Activated CD4-positive, CD25-positive, alpha-beta regulatory T cell treated with anti-CD3 and anti-CD28 coated beads, Interleukin-2, amount 50 U/mL, for 24 hours (primary cell): ENCODE measurements at places on chromosomes 1 and 21.

DNA sequence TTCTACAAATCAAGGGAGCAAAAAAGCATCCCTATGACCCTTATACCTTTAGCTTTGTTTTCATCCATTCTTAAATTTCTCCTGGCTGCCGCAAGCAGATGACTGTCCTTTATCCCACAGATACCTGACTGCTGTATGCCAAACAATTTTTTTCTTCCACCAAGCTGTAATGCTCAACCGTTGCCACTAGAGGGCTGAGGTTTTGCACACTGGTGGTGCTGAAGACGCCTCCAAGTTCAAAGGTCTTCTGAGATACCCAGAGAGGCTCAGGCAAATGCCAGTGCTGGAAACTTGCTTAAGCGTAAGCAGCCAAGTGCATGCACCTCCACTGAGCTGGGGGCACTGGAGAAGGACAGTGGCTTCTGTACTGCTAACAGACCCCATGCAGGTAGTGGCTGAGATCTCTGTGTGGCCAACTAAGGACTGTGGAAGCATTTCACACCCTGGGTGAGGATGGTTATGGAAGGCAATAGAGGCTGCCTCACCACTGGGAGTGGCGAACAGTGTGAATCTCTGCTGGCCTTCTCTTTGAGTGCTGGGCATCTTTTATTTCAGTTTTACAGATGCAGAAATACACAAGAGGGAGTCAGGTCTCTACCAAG lies 28.5 kb downstream of the CNIH3 start:
- ATAC-seq: peak; percentile 35

GRCh38 chr21:36589352-36589971 lies 109.5 kb upstream of the SIM2 start:
- peak; percentile 20 for ATAC-seq

GRCh38 chr1:6412896-6413295 lies 6.8 kb downstream of the HES2 start:
- ATAC-seq: no peak

GRCh38 chr1:111988377-111988742 lies 1.1 kb downstream of the KCND3 start:
- ATAC-seq: no peak

DNA sequence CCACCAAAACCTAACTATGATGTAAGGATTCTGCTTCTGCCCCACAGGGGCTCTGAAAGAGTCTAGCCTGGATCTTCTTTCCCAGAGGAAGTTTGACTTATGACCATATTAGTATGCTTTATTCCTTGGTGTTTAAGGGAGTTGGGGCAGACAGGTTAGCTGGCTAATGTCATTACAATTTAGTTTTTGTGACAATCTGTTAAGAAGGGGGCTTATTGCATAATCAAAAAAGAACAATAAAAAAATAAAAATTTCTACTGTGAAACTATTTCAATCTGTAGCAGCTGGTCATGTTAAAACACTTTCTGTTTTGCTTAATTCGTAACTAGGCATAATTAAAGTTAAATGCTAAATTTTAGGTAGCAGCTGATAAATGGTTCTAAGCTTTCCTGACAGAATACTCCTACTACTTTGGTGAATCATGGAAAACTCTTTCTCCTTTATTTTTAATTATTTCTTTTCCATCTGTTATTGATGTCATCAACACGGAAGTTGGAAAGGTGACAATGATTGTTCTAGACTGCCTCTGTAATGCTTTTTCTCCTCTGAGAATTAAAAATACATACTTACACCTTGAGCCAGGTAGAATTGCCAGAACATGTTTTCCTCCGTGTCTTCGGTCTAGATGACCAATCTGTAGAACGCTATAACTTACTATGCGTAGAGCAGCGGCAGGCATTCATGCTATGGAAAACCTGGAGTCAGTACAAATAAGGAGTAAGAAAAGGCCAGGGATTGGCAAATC lies 18.6 kb downstream of the DYRK3 start:
- ATAC-seq: no peak

DNA sequence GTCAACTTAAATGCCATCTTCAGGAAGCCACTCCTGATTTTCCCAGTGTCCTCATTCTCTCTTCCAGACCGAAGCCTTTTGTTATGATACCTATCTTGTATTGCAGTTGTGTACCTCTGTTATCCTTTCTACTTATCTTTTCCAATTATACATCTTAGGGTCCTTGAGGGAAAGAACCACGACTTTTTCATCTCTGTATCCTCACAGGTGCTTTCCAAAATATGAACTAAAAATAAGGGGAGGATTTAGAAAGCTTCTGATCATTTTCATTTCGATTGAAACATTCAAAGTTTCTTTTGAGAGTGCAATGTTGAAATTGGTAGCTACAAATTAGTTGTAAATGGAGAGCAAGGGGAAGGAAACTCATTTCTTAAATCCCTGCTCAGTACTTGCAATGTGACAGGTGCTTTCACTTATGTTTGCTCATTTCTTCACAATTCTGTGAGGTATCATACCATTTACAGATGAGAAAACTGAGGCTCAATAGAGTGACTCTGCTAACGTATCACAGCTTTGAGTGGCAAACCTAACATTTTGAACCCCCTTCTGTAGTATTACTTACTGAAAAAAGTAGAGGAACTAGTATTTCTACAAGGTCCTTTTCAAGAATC lies 24.2 kb downstream of the SLC19A2 start:
- no peak for ATAC-seq

- ATAC-seq: no peak
Observed at GRCh38 chr1:218123968-218124367, 161.1 kb upstream of the RRP15 start.

DNA sequence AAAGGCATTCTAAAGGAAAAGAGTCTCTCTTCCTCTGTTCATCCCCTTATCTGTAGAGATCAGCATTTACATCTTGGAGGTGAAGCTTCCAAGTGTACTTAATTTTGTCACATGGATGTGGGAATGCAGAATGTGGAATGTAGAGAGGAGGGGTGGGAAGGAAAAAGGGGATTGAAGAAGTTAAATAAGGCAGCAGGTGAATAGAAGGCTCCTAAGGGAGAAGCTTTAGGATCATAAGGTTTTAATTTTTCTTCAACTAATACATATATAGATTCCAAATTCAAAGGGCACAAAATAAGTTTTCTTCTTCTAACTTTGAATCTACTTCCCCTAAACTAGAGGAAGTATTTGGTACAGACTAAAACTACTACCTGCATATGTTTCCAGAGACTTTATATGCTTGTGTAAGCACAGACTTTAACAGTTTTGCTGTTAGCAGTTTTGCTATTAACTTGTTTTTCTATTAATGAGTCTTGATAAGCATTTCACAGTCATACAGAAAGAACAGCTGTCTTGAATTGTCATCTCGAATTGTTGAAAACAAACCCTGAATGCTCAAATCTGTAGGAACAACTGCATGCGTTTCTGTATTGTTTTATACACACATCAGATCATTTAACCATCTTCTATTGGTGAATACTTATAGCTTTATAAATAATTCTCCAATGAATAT lies 12.7 kb downstream of the TENT5C start:
- ATAC-seq: peak; percentile 36

- ATAC-seq: no peak
Observed at GRCh38 chr21:40835184-40835694, 11.7 kb downstream of the DSCAM start.

DNA sequence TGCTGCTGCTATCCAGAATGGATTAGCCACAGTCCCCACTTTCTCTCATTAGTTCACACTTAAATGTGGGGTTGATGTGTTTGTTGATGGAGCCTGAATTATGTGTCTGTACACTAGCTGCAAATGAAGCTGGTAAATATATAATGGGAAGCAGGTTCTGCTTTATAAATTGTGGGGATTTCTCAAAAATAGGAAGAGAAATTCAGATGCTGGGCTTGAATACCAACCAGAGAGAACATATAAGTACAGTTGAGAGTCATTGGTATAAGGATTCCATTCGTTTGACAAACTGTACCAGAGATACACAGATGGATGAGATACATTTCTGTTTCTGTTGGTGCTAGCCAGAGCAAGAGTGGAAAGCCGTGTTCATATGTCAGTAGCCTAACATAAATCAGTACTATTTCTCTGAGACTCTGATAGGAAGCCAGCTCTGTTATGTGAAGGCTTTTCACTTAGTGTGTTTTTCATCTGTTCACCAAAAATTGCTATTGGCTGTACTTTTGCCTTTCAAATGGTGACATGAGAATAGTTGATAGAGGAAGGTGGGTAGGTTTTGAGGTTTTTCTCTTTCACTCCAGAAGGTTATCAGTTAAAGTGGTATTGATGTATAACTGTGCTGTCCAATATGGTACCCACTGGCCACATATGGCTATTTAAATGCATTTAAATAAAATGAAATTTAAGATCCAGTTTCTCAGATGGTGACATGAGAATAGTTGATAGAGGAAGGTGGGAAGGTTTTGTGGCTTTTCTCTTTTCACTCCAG lies 15.6 kb downstream of the SMG7 start:
- ATAC-seq: no peak

DNA sequence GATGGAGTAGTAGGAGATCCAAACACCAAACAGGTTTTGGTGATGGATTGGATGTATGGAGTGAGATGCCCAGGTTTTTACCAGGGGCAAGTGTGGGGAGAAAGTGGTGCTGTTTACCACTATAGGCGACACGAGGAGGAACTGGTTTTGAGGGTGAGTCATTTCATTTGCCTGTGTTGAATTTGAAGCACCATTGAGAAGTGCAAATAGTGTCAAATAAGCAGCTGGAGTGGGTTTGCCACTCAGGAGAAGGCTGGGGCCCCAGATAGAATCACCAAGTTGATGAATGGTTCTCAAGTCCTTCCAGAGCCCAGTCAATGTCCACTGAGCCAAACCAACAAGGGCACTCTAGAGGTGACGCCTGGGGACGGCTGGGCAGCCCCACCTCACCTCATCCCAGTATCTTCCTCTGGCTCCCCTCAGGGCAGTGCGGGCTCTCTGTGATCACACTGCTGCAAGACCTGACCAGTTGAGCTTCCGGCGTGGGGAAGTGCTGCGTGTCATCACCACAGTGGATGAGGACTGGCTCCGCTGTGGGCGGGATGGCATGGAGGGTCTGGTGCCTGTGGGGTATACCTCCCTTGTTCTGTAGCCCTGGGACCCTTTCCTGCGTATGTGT lies 9.4 kb downstream of the RUSC1 start:
- no peak for ATAC-seq

DNA sequence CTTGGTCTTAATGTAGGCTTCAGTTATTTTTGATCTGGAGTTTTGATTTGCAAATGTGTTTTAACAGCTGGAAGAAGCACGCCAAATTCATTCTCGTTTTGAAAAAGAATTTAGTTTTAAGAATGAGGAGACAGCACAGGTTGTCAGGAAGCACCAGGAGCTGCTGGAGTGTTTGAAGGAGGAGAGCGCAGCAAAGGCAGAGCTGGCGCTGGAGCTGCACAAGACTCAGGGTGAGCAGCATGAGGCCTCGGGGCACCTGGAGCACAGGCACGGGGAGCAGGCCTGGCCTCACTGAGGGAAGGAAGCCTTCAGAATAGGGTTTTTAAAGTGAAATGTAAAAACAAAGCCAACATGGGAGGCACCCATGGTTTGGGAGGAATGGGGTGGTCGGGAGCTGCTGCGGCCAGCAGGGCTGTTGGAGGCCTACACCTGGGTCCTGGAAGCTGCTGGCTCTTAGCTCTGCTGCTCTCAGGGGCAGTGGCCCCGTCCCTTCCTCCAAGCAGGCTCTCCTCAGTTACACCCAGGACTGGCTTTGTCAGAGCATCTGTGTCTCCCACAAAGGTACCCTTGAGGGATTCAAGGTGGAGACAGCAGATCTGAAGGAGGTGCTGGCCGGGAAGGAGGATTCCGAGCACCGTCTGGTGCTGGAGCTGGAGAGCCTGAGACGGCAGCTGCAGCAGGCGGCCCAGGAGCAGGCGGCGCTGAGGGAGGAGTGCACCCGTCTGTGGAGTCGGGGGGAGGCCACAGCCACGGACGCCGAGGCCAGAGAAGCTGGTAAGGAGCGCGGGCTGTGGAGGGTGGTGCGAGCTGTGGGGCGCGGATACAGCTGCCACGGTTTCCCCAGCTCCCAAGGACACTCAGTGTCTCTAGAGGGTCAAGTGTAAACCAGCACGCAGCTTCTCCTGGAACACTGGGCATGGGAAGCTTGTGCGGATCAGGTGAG lies 66.9 kb downstream of the PCNT start:
- ATAC-seq: no peak

DNA sequence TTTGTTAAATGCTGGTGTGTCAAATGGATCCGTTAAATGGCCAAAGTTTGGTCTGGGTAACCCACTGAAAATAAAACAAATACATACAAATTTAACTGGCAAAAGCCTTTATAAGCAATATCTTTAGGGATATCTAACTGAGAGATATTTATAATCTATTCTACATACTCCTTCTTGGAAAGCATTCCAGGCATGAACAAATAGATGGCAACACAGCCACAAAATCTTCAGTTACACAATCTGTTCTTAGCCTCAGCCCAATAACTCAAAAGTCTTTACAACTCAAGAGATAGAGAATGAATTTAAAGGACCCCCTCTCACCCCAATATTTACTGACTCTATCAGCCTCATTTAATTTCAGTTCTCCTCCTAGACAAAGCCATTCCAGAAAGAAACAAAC lies 58.7 kb downstream of the NRDC start:
- ATAC-seq: no peak

DNA sequence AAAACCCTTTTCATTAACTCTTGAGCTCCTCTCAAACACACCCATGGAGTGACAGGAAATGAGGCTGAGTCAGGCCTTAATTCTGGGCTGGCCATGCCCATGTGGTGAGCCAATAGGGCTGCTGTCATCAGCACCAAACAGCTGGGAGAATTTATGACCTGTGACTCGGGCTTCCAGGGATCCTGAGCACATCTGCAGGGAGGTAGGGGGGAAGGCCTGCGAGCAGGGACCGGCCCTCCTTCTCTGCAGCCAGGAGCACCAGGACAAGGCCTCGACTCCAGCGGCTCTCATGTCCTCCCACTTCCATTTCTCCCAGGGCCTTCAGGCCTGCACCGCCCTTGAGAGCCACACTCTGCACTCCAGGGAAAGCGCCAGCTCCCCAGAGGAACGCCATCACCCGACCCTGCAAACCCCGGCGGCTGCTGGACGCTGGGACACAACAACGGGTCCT lies 14.6 kb downstream of the RIPK4 start:
- no peak for ATAC-seq

DNA sequence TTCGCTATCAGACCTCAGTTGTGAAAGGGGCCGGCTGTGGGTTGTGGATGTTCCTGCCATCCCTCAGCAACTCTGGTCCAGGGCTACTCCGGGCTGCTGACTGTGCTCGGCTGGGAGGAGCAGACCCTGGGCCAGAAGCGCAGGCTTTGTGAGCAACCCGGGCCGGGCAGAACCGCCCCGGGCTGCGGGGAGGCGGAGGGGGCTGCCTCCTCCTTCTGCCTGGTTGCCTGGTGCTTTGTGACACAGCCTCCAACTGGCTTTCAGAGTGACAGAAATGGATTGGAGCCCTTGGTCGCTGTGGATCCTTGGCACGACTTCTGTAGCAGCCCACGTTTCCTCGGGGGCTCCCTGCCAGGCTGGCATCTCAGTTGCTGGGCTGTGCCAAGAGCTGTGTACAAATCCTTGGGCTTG lies 10.0 kb downstream of the DRAXIN start:
- no peak for ATAC-seq

- peak; percentile 61 for ATAC-seq
Observed at GRCh38 chr21:34986561-34987500, 62.3 kb downstream of the RUNX1 start.
